Amniotic stem cell (primary cell): ENCODE measurements at places on chromosomes 2 and 18.

DNA sequence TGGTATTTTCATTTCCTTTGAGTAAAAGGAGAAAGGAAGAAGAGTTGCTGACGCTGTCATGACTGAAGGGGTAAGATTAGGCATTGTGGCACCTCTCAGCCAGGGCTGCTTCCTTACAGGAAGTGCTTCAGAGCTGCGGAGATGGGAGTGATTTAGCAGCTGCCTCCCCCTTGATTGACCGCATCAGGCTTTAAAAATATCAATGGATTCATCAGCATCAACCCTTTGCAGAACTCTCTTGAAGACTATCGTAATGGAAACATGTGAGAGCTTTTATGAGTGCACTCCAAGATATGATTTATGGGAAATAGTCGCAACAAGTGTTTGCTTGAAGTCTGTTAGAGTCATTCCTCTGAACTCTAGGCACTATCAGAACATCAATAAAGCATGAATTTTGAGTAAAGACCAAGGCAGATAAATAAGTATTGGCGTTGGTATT, 141.1 kb downstream of the CSRNP3 start:
- no peak for DNase-seq

DNA sequence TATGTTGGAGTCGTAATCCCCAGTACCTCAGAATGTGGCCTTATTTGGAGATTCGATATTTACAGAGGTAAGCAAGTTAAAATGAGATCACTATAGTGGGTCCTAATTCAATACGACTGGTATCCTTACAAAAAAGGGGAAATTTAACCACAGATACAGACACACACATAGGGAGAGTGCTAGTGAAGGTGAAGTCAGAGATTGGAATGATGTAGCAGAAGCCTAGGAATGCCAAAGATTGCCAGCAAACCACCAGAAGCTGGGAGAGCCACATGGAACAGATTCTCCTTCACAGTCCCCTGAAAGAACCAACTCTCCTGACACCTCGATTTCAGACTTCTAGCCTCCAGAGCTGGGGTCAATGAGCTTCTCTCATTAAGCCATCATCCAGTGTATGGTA, 17.7 kb upstream of the ACTR3 start:
- no peak for DNase-seq

DNA sequence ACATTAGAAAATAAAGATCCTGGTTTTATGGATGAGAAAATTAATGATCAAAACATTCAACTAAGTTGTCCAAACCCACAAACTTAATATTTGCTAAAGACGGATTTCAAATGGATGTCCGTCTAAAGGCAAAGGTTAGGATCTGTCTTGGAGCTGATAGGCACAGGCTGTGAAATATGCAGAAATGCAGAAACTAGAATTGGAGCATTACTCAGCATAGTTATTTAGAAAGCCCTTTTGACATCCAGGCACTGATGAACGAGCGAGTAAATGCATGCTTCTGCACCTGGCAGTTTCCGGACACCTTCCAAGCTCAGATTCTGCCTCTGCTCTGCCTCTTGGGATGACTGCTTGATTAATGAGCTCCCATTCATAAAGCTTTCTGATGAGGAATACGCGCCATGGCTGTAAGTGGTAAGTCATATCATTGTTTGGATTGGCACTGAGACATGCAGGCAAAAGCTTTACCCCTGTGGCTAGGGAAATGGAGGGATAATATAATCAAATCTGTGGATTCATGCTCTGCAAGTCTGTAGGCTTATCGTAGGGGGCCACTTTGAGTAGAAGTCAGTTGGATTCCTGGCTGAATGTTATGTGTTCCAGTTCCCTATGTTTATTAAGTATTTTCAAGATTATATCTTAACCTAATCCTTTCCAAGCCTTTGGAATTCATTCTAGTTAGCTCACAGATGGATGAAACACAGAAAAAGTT, 2176.3 kb upstream of the CELF4 start:
- DNase-seq, result no peak

GRCh38 chr2:151306621-151307020, 17.2 kb upstream of the NMI start:
- DNase-seq, result peak; percentile 30

DNA sequence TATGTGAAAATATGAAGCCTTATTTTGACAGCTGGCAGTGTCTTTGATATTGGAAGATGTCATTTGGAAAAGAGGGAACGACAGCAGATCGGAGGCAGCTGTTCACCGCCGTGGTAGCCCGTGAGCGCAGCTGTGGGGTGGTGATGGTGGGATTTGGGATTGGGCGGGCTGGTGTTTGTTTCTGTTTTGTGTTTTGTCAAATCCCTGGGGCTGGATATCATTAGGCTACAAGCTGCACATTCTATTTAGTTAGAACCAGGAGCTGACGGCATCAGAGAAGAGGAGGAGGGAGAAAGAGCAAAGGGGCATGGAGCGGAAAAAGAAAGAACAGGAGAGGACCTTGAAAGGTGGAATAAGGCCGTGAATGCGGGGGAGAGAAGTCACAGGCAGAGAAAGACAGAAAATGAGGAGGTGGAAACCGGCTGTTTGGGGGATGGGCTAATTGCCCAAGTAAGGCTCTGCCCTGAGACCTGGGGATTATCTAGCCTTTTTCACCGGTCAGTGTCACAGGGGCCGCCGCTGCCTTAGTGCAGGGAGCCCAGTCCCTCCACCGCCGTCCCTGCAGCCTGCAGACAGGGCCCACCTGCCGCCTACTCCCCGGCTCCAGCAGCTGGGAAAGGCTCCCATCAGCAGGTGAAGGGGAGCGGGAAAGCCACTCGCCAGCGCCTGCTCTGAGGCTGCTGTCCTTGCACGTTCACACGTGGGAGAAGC, 88.0 kb downstream of the ZCCHC2 start:
- DNase-seq, result no peak

GRCh38 chr2:38421274-38422056, 44.4 kb upstream of the ATL2 start:
- DNase-seq, result no peak

GRCh38 chr2:72921088-72921851, 4.0 kb downstream of the EMX1 start:
- no peak for DNase-seq

DNA sequence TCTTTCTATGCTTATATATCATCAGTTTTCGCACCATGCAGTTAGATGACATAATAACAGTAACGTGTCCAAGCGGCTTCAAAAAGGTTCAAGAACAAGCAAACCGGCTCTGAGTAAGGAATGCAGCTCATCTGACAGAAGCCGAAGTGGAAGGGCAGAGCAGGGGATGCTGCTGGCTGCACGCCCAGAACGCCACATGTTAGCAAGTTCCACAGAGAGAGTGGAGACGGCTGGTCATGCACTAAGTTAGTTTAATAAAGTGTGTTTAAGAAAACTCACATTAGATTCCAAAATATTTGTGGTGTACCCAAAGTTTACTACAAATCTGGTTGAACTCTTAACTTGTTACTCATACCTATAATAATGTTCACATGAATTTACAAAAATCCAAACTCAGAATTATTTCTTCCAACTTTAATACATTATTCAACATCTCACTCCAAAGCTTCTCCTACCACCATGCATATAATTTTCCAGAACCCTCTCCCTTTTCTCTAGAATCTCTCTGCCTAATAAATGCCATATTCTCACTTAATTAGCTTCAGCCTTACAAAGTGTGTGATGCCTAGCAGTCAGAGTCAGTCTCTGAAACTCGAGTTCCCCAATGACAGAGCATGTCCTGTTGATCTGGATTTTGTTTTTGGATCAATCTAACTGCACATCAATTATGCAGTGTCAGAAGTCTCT, 170.0 kb downstream of the DNAH7 start:
- peak; percentile 91 for DNase-seq

DNA sequence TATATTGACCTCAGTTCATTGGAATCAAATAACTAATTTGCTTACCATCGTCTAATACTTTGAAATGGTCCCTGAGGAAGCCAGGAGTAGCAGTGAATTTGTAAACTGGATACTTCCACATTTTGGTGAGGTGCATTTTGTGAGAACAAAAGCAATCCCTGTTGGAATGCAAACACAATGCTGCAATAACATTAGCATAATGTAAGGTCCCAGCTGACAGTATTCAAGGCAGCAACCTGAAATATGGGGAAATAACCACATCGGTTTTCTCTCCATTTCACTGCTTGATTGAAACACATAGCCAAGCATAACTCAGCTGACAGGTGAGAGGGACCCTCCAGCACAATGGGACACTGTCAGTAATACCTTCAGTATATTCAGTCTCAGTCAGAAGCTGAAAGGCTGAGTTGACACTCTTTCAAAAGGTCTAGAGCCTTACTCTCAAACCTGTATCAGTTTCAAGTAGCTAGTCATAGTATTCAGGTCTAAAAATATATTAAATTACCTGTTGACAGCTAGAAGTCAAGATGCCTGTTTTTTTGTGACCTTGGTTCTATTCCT, 1311.9 kb upstream of the NRXN1 start:
- no peak for DNase-seq

GRCh38 chr2:49286045-49286444, 131.7 kb upstream of the FSHR start:
- no peak for DNase-seq
